ENCODE measurements at places on chromosomes 16 and 17.

DNA sequence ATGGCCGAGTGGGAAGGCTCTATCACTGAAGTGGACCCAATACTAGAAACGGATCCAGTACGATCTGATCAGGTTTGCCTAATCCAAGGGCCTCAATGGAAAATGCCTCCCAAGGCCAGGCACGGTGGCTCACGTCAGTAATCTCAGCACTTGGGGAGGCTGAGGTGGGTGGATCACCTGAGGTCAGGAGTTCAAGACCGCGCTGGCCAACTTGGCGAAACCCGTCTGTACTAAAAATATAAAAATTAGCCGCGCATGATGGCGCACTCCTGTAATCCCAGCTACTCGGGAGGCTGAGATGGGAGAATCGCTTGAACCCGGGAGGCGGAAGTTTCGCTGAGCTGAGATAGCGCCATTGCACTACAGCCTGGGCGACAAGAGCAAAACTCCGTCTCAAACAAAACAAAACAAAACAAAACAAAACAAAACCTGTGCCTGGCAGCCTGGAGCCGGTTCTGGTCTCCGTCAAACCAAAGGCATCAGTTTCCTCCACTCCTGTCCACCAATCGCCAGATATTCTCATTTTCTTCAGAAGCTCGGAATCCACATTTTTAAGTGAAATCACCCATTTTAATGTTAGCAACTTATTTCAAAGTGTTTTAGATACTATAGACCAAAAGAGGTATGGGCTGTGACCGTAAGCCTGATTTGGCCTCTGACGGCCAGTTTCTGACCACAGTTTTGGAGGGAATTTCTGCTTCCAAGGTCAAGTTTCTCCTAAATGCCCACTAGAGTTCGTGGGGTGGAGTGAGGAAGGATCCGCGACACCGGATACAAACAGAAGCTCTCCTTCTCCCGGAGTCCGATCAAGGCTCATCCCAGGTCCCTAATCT lies 664 bp downstream of the NQO1 start:
- no peak for DNase-seq

DNA sequence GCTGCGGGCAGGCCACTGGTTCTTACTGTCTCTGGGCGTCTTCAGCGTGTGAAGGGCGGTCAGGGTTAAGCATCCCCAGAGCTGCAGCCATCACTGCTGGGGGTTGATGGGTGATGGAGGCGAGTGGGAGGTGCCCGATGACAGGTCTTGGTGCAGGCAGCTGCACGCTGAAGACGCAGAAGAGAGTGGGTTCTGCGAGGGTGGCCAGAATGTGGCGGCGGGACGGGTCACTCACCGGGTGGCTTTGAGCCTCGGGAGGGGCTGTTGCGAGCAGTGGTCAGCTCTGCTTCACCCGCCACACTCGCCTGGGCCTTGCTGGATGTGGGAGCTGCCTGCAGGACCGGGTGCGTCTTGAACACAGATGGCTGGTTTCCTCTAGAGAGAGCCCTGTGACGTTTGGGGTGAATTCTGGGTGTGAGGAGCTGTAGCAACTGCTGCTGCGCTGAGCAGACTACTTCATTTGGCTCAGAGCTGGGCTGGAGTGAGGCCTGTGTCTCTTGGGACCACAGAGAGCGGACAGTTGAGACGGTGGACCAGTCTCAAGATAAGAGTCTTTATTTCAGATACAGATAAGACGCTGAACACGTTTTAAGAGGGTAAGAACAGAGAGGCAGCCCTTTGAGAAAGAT lies 44.6 kb upstream of the ZNF750 start:
- DNase-seq, result no peak

- no peak for DNase-seq
Observed at GRCh38 chr16:12637002-12637401, 166.7 kb downstream of the CPPED1 start.

DNA sequence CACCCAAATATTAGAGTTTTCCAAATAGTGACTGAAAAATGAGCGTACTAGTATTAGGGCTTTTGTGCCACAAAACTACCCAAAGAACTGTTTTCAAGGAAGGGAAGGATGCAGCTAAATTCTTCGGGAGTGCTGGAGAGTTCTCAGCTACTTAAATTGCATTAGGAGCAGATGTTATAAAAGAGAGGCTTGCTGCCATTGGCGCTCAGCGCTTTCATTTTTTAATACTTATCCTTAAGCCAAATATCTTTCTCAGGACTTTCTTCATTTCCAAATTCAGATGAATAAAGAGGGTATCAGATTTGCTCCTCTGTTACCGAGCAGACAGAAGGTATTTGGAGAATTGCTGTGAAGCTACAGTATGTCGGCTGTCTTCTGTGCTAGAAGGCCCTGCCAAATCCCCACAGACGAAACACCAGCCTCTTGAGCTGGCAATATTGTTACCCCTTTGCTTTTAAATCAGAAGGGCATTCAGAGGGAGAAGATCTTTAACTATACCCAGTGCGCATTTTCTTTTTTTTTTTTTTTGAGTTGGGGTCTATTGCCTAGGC lies 47.2 kb upstream of the CLEC18A start:
- DNase-seq, result no peak

DNA sequence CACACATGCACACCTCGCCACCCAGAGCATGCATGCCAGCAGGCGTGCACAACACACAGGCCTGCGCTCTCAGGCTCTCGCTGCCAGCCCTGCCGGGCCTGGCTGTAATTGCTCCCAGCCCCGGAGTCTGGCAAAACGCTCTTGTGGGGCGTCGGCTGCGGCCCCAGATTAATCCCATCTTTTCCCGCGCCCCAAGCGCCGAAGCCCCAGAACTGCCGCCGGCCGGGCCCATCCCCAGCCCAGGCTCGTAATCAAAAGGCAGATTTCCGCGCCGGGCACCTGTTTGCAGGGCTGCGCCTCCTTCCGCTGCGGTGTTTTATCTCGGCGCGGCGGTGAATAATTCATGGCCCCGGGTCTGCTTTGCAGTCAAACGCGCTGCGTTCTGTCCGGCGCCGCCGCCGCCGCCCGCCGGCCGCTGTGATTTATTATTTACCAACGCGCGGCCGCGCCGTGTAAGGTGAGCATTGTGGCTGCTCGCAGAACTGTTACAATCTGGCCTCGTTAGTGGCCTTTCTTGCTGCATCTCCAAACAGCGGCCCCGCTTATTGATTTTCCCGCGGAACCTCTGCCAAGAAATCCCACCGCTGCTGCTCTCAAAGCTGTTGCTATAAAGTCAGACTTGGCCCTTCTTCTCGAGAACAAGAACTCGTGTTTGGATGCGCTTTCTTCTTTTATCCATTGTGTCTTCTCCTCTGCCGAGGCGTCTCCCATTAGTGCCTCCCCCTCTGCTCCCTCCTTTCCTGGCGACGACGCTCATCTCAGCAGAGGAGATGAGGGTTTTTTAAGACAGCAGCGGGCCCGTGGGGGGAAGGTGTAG lies 126.1 kb downstream of the IRX5 start:
- DNase-seq, result no peak

- no peak for DNase-seq
Observed at GRCh38 chr17:20996724-20997615, 45.8 kb downstream of the USP22 start.

GRCh38 chr16:84082110-84082509 lies 34.6 kb downstream of the MBTPS1 start:
- DNase-seq, result no peak

- DNase-seq, result no peak
Observed at GRCh38 chr17:4607261-4607741, 23.0 kb downstream of the SMTNL2 start.

DNA sequence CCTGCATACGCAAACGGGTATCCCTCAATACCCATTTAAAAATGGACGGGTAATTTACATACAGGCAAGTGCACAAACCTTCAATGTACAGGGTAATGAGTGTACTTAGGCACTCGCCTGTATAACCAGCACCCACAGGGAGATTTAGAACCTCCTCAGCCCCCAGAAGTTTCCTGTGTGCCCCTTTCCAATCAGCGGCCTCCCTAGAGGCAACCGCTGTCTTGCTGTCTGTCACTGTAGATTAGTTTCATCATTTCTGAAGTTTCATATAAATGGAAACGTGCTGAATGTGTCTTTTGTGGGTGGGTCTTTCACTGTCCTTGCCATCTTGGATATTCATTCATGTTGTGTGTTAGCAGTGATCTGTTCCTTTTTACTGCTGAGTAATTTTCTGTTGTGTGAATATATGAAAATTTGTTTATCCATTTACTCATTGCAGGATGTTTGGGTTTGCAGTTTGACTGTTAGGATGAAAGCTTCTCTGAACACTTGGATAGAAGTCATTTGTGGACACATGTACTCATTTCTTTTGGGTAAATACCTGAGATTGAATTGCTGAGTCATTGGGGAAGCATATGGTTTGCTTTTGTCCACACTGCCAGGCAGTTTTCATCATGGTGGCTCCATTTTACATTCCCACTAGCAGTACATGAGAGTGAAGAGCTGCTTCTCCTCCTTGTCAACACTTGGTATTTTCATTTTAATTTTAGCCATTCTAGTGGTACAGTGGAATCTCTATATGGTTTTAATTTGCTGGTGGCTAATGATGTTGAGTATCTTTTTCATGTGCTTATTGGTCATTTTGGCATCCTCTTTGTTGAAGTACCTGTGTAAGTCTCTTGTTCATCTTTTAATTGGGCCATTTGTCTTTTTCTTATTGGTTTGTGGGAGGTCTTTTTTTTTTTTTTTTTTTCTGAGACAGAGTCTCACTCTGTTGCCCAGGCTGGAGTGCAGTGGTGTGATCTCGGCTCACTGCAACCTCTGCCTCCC lies 2.1 kb upstream of the ADCY7 start:
- peak; percentile 53 for DNase-seq

- no peak for DNase-seq
Observed at GRCh38 chr17:53168413-53168812, 654.3 kb upstream of the KIF2B start.

- no peak for DNase-seq
Observed at GRCh38 chr17:62808576-62808970, 459 bp upstream of the MARCHF10 start.

GRCh38 chr16:2015117-2015946 lies 4.3 kb upstream of the NPW start:
- DNase-seq, result peak; percentile 87

- peak; percentile 1 for DNase-seq
Observed at GRCh38 chr17:31907342-31907962, 5.9 kb upstream of the UTP6 start.

DNA sequence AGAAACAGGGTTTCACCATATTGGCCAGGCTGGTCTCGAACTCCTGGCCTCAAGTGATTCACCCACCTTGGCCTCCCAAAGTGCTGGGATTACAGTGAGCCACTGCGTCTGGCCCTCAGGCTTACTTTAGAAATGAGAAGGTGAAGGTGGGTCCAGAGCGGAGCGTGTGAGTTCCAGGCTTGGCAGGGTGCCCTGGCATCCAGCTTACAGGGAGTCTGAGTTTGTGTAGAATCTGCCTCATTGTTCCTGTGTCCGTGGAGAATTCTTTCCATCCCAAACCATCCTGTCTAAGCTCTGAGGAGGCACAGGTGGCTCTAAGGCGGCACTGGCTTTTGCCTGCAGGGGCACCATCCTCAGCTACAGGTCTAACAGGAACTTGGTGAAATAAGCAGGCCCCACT lies 50.6 kb downstream of the RAB11FIP3 start:
- DNase-seq, result no peak

DNA sequence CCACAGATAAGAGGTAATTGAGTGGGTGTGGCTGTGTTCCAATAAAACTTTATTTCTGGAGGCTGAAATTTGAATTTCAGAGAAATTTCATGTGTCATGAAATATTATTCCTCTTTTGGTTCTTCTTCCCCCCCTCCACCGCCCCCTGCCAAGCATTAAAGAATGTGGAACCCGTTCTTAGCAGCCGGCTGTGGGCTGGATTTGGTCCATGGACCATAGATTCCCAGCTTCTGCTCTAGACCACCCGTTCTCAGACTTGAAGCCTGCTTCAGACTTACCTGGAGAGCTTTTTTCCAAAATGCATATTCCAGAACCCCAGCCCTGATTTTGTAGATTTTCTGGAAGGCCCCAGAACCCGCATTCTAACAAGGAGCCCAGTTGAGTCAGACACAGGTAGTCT lies 15.1 kb upstream of the LASP1NB start:
- no peak for DNase-seq

- DNase-seq, result no peak
Observed at GRCh38 chr16:19639986-19640421, 78.0 kb downstream of the KNOP1 start.

GRCh38 chr17:81094509-81095382 lies 59.8 kb downstream of the BAIAP2 start:
- DNase-seq, result peak; percentile 99

DNA sequence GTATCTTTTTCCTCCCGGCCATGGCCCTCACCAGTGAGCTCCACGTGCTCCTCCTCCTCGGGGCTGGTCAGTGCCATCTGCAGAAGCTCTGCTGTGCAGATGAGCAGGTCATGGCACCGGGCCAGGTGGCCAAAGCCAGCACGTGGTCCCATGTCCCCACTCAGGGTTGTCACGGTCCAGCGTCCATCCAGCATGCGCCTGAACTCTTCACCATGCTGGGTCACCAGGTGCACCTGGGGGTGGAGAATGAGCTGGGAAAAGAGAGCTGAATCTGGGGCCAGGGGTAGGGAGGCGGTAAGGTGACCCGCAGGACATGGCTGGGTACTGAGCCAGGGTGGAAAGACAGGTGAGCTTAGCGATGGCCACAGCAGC lies 1.3 kb downstream of the DHX58 start:
- no peak for DNase-seq

- peak; percentile 21 for DNase-seq
Observed at GRCh38 chr17:81241648-81242420, 2.7 kb downstream of the NDUFAF8 start.

DNA sequence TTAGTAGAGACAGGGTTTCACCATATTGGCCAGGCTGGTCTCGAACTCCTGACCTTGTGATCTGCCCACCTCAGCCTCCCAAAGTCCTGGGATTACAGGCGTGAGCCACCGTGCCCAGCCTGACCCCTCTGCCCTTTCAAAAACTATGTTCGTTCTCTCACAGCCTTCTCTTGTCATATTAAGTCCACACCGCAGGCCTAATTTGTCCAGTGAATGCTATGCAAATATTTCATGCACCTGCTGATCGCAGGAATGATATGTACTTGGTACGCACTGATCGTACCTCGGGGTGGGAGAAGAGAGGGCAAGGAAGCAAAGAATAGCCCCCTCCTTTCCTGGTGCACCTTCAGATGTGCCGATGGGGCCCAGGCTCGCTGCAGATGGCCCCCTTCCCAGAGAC lies 3.0 kb upstream of the BIRC5 start:
- DNase-seq, result no peak
